ENCODE measurements at places on chromosomes 16 and 17.

DNA sequence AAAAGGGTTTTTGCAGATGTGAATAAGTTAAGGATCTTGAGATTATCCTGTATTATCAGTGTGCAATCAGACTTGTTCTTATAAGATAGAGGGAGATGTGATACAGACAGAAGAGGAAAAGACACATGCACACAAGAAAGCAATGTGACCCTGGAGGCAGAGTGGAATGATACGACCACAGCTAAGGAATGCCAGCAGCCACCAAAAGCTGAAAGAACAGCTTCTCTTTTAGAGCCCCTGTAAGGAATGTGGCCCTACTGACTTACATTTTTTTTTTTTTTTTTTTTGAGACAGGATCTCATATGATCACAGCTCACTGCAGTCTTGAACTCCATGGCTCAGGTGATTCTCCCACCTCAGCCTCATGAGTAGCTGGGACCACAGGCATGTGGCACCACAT is 62.3 kb upstream of the CNTNAP4 start:
- DNase-seq: no peak

DNA sequence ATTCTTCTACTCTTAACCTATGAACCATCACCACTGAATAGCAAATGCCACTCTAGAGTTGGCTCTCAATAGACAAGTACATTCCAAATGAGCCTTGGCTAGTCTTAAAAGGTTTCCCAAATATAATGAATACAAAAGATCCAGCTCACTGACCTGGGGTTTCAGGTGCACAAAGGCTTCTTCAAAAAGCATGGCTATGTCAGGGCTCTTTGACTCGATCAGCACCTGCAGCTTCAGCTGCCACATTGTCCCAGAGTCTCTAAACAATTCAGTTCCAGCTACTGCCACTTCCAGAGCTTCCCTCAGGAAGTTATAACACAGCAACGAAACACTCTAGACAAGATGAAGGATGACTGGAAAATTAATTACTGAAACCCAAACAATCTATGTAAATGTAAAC is 16.0 kb upstream of the COPRS start:
- no peak for DNase-seq

GRCh38 chr16:17519101-17519955 is 48.6 kb upstream of the XYLT1 start:
- no peak for DNase-seq

DNA sequence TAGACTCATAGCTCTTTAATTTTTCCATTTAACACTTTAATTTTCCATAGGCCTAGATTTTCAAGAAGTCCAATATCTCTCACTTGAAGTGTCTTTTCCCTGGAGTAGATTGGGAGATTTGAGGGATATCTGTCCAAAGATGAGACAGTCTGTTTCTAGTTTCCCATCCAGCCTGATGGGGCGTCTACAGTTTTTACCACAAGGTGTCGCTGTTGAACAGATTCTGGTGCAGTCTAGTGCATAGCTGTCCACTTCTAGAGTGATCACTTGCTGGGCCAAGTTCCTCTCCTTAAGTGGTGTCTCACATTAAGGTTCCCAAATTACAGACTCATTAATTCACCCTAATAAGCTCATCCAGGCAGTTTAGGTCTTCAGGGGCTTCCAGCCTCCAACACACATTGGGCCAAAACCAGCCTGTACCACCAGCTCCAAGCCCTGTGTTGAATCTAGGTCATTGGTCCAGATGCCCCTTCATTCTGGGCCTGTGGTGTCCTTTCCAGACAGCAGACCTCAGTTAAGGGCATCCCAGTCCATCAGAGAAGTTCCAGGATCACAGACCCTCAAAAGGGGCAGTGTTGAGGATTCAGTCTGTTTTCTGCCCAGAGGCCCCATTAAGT is 9.4 kb downstream of the SNX20 start:
- peak; percentile 67 for DNase-seq

- no peak for DNase-seq
Measured at GRCh38 chr17:74217037-74217730, 3.8 kb downstream of the TTYH2 start.

GRCh38 chr16:23072769-23073549 is 76.3 kb downstream of the USP31 start:
- DNase-seq: peak; percentile 66

- peak; percentile 38 for DNase-seq
Measured at GRCh38 chr17:39576187-39576586, 31.5 kb downstream of the NEUROD2 start.

- no peak for DNase-seq
Measured at GRCh38 chr17:42873315-42873714, 22.3 kb downstream of the AOC3 start.

DNA sequence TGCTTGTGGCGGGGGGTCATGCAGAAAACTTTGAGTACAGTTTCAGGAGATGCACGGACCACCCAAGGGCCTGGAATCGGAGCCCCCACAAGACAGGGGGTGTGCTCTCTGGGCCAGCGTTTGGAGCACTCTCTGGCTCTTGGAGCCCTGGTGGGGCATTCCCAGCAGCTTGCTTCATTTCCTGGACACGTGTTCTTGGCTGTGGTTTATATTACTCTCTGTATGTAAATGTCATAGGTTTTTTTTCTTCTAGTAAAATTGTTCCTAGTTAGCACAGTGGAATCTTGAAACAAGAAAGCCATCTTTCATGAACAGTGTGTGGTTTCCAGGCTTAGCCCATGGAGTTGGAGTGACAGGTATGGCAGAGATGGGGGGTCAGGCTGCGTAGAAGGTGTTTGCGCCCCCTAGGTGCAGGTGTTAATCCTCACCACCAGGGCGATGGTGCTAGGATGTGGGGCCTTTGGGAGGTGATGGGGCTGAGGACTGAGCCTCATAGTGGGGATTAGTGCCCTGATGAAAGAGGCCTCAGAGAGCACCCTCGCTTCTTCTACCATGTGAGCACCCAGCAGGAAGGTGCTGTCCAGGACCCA is 79.8 kb downstream of the JPH3 start:
- DNase-seq: no peak

DNA sequence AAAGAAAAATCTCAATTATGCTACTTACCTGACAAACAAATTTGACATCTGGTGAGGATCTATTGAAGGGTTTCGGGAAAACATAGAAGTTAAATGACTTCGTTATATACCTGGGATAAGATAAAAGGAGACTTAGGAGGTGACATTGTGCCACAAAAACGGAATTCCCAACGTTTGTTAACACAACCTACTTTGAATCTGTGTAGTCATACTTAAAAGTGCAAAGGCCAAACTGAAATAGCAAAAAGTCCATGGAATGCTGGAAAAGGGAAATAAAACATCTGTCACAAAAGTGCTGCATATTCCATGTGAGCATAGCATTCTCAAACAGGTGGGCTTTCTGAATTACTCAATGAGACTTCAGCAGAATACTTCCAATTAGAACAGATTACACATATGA is 3.0 kb downstream of the PARN start:
- no peak for DNase-seq

GRCh38 chr16:56724191-56724590 is 5.7 kb upstream of the NUP93 start:
- no peak for DNase-seq

DNA sequence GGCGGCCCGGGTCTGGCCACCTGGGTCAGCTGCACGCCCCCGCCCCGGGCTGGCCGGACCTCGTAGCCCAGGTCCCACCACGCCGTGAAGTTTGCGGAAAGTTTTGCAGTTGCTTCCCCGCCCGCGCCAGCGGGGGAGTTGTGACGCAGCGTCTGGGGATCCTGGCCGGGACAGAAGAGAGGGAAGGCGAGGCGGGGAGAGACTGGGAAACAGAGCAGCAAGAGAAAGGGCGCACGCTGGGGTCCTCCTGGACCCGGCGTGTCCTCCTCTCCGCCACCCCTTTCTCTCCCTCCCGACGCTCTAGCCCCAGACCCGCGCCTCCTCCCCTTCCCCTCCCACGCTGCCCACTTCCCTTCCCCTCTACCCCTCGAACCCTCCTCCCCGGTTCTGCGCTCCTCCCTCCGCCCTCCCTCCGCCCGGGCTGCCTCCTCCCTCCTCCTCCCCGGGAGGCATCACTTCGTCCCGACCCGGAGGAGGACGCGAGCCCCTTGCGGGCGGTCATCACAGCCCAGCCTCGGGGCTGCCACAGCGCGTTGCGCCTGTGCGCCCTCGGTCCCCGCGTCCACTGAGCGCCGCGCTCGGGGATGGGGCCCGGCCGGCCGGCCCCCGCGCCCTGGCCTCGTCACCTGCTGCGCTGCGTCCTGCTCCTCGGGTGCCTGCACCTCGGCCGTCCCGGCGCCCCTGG is at the start of gene MRC2:
Gene MRC2, plus strand, starts transcription at position 452 of the 685 bp plus-strand sequence. Its CDS starts 133 bp downstream, at position 585.
- DNase-seq: peak; percentile 78

DNA sequence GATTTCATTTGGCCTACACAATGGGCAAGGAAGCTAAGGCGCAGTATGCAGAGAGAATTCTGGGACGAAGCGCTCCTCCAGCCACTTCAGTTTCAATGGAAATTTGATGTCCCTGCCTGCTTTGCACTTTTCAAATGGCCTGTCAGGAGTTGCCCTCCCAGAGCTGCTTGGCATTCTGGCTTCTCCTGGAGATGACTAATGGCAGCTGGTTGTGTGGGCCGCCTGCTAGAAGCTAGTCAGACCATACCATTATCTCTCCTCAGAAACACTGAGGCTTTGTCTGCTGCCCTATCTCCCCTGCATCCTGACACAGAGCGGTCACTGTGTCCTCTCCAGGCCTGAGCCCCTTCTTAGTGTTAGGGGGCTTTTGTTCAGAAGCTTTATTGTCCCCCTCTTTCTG is 180.1 kb downstream of the SPECC1 start:
- peak; percentile 34 for DNase-seq

DNA sequence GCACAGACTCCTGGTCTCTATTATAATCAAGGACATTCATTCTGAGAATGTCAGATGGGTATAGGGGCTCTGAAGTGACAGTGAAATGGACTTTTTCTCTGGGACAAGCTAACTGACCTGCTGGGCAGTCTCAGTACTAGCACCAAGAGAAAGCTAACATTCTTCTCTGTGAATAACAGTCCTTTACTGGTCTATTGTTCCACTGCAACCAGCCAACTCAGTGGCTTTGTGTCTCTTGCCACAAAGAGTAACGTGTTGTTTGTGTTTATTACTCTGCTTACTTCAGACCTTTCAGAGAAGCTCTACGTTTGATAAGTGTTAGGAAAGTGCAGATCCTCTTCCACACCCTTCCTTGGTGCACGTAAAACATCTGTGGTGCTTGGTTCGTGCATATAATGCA is 61.5 kb upstream of the BCAR1 start:
- DNase-seq: no peak

DNA sequence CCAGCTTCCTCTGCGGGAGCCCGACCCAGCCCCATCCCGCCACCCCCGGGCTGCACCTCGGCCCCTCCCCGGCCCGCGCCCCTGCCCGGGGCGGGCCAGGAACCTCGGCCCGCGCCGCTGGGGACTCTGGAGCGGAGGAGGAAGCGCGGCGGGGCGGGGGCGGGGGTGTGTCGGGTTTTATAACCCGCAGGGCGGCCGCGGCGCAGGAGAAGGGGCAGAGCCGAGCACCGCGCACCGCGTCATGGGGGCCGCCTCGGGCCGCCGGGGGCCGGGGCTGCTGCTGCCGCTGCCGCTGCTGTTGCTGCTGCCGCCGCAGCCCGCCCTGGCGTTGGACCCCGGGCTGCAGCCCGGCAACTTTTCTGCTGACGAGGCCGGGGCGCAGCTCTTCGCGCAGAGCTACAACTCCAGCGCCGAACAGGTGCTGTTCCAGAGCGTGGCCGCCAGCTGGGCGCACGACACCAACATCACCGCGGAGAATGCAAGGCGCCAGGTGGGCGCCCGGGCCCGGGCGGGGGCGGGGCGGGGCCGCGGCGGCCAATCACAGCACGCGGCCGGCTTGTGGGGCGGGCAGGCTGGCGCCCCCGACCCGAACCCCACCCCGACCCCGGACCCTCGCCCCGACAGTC is at the start of gene ACE:
Gene ACE, plus strand, starts transcription at position 208 of the 626 bp plus-strand sequence. Its CDS starts 34 bp downstream, at position 242.
- peak; percentile 19 for DNase-seq

DNA sequence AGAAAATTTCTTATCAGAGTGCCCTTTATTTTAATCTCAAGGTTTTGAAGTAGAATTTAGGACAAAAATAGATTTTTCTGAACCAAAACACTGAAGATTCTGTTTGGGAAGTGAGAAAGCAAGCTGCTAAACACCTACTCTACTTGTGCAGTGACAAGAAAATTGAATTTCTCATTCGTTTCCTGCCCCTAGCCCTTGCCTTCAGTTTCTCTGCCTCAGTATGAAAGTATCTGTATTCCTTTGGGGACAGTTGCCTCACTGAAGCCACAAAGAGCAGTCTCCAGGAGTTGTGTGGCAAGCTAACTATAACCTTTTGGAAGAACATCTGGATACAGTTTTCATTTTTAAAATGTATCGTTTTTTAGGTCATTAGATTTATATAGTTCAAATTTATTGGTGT is 19.7 kb downstream of the MOSMO start:
- no peak for DNase-seq

DNA sequence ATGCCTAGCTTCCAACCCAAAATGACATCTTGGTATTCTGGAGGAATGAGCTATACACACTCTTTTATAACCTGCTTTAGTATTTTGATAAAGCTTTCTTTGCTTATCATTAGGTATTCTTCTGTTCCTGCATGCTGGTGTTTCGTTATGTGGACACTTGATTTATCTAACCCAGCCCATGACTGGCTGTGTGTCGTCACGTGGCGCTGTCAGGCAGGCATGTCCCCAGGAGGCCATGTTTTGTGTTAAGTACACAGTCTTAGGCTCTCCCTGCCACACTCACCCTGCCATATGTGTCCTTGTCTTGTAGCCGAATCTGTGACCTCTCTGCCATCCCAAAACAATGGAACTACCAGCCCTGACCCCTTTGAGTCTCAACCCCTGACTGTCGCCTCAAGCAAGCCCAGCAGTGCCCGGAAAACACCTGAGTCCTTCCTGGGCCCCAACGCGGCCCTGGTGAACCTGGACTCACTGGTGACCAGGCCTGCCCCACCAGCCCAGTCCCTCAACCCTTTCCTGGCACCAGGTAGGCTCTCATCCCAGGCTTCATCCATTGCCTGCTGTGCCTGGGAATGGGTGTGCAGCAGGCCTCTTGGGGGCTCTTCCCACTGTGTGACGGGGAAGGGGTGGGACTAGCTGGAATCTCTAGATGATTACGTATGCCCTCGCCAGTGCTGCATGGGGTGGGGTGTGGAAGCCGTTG is 30.8 kb downstream of the B9D1 start:
- no peak for DNase-seq

DNA sequence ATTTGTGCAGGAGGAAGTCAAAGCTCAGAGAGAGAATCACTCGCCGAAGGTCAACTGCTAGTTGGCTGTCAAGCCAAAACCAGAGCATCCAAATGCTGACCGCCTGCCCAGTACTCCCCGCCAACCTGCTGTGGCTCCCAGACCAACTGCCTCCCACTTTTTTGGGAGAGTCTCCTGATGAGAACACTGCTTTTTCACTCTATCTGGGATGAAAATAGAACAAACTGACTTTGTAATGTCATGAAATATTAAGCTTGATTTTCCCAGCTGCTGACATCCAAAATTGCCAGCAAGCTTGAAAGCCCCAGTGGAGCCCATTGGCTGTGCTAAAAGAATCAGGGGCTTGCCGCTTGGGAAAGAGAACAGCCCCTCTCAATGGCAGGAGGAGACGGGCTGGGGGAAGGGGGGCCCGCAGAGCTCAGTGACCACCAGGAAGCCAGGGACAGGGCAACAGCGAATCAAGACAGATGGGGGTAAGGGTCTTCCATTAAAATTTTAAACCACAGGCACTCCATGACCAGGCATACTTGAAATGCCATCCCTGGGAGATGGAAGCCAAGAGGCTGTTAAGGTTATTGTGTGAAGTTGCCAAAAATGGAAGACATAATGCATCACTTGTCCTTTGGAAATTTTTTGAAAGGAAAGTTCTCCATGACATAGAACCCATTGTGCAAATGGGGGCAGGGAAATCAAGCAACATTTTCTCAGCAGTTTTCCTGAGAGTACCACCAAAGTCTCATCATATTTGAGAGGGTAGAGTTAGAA is 125.7 kb upstream of the CDH5 start:
- DNase-seq: no peak
